ENCODE measurements at places on chromosomes 4 and X.

DNA sequence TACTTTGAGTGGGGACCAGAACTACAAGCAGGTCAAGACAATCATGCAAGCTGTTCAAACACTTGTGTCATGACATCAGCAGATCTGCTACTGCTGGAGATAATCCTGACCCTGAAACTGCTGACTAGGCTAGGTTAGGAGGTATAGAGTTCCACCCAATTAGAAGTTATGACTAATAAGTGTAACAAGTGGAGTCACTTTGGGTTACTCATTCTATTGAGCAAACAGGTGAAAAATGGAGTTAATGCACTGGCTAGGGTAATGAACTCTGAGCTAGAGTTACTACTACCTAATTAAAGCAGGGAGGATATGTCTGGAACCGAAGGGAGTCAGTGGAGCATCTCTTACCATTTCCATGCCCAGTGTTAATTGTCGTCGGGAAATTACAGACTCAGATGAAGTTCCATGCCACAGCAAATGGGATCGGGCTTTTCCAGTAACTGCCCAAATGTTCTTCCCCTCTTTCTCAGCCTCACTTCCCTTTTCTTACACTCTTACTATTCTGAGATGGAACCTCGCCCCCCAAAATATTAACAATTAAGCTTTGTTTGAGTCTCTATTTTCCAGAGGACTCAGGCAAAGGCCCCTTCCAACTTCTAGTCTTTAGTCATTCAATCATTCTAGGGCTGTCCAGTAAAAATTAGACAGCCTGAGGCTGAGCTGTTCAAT is 19.8 kb upstream of the MANBA start:
- no peak overlapping the region for H3K4me3 ChIP-seq
- no peaks in the 10 kb centered on the region for H3K36me3 ChIP-seq
- H3K4me1 ChIP-seq = no peaks in the 10 kb centered on the region
- H3K27ac ChIP-seq = no peak overlapping the region
- H3K27me3 ChIP-seq = no peaks in the 10 kb centered on the region

- H3K36me3 ChIP-seq = no peaks in the 10 kb centered on the region
- H3K4me3 ChIP-seq = no peak overlapping the region
- no peak for DNase-seq
- no peaks in the 10 kb centered on the region for H3K27me3 ChIP-seq
- no peaks in the 10 kb centered on the region for H3K4me1 ChIP-seq
These were observed 227.3 kb downstream of the QDPR start for GRCh38 chr4:17284323-17285175.

GRCh38 chr4:166121897-166122296 is 248.9 kb downstream of the TLL1 start:
- no peak overlapping the region for H3K4me3 ChIP-seq
- DNase-seq = no peak
- no peaks in the 10 kb centered on the region for H3K4me1 ChIP-seq
- H3K27ac ChIP-seq = no peak overlapping the region

- no peaks in the 10 kb centered on the region for H3K27me3 ChIP-seq
- no peak for DNase-seq
- no peak overlapping the region for H3K27ac ChIP-seq
- H3K36me3 ChIP-seq = no peaks in the 10 kb centered on the region
- H3K4me3 ChIP-seq = no peak overlapping the region
- H3K4me1 ChIP-seq = no peaks in the 10 kb centered on the region
These were observed 1129.6 kb downstream of the STPG2 start for GRCh38 chr4:97013711-97014110.

Measured in liver (tissue), 10 donors.